Testis (tissue), 5 donors: ENCODE measurements at places on chromosomes 12 and 14. TPM values are rescaled to one million over a fixed set of nuclear protein-coding genes. Genes with fewer than 3 reads are reported as not detected.

AQP6 gene
- 3.1 TPM for polyA plus RNA-seq

GPRC5A gene
- 2.8 TPM for polyA plus RNA-seq

HPD gene
- polyA plus RNA-seq: 11.6 TPM

ADAM20 gene
- polyA plus RNA-seq: 9.5 TPM

RDH12 gene
- 0.40 TPM for polyA plus RNA-seq

MYF5 gene
- polyA plus RNA-seq: not detected

- no peak for DNase-seq
These were observed 18.3 kb downstream of the ARMH4 start for GRCh38 chr14:58133739-58134138.

DNA sequence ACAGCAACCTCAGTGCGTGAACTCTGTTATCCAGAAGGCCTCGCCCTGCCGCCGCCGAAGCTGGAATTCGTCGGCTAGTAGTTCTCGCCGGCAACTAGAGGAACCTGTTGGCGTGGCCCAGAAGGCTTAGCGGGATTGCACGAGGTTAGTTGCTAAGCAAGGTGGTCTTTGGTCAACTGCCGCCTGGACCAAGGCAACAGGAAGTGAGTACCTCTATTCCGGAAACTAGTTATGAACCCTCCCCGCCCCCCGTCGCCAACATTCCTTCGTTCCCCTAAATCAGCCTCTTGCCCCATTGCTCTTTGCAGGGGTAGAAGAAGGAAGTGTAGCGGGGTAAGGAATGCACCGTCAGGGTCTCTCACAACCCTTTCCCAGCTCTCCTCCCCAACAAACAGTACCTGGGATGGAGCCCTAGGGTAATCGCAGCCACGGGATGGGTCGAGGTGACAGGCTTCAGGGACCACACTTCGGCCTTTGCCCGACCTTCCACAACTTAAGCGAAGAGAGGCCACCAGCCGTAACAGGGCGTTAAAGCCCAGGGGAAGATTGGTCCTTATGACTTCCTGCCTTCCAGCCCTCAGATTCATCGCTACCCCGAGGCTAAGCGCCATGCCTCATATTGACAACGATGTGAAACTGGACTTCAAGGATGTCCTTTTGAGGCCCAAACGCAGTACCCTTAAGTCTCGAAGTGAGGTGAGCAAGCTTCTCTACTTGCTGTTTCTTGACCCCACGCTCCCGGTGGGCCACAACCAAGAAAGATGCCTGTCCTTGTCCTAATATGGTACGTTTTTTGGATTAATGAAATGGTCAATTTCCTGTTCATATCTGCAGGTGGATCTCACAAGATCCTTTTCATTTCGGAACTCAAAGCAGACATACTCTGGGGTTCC is at the start of gene GMPR2:
TSS of gene GMPR2 (plus strand) at position 285 of the 893 bp plus-strand sequence. CDS start at position 610, 325 bp downstream.
- no peak for DNase-seq

- no peak for DNase-seq
These were observed 61.7 kb upstream of the RFLNA start for GRCh38 chr12:124233041-124233796.

- no peak for DNase-seq
These were observed 153.2 kb downstream of the SLC35F4 start for GRCh38 chr14:57712698-57713097.

GRCh38 chr14:72617391-72618031 is 276.4 kb downstream of the DPF3 start:
- peak; percentile 46 for DNase-seq

- no peak for DNase-seq
These were observed 195.0 kb downstream of the TTC7B start for GRCh38 chr14:90621201-90621600.

GRCh38 chr12:25755971-25756260 is 202.6 kb upstream of the RASSF8 start:
- DNase-seq: no peak

DNA sequence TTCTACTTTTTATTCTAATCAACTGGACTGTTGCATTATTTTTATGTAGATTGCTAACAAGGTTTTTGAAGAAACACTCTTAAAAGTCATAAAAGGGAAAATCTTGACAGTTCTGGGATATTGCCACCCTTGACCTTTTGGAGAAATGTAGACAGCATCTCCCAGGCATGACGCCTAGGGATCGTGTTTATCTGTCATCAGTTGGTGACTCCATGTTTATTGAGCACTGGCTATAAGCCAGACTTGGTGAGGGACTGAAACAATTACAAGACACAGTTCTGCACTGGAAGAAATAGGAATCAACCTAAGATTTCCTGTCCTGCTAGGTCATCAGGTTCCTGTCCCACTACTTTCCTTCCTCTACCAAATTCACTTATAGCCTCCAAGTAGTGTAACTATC is 34.5 kb downstream of the HMGA2 start:
- DNase-seq: no peak

GRCh38 chr12:51683763-51684357 is 92.8 kb downstream of the SCN8A start:
- no peak for DNase-seq

DNA sequence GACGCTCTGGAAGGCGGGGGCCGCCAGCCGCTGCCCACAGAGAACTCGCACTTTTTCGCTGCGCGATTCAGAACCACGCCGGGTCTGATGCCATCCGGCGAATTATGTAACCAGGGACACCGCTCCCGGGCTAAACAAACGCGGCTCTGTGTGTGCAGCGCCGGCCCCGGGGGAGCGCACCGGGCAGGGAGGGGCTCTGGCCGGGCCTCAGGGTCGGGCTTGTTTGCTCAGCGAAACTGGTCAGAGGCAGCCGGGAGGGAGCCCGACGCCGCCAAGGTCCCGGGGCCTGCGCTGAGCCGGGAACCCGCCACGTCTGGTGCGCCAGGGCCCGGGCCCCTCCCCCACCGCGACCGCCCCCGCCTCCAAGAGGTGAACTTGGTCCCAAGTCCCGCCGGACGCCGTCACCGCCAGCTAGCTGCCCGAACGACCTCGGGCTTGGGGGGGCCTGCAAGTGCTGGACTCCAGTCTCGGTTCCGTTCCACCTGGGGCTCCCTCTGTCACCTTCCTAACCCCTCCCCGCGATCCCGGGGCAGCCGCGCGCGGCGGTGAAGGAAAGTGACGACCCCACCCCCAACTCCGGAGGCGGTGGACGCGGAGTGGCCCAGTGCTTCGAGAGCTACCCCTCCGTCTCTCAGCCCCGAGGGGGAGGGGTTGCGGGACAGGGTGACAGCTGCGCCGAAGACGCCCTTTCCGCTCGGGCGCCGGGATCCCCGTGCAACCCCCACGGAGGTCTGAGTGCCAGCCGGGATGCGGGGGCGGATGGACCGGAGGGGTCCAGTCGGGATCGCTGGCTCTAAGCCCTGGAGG is 848 bp downstream of the CTDSP2 start:
- DNase-seq: peak; percentile 73

DNA sequence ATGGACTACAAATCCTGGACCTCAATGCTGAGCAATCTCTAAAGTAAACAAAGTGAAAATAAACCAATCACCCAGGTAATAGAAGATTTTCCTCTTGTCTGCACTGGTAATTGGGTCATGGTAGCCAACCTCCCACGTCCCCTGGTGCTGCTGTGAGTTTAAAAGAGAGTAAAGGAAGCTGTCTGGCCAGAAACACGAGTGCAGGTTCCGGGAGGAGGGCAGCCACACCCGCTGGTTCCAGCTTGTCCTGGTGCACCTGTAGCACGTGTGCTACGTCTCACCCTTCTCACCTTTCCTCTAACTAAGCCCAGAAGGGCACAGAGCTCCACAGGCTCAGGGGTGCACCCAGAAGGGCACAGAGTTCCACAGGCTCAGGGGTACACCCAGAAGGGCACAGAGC is 5.4 kb downstream of the CRACR2A start:
- no peak for DNase-seq
